ENCODE measurements at places on chromosomes 5 and 9.

GRCh38 chr9:70553707-70554673 lies 139.5 kb upstream of the KLF9 start:
- peak; percentile 33 for DNase-seq

GRCh38 chr9:93557366-93558137 lies 18.8 kb upstream of the PHF2 start:
- no peak for DNase-seq

DNA sequence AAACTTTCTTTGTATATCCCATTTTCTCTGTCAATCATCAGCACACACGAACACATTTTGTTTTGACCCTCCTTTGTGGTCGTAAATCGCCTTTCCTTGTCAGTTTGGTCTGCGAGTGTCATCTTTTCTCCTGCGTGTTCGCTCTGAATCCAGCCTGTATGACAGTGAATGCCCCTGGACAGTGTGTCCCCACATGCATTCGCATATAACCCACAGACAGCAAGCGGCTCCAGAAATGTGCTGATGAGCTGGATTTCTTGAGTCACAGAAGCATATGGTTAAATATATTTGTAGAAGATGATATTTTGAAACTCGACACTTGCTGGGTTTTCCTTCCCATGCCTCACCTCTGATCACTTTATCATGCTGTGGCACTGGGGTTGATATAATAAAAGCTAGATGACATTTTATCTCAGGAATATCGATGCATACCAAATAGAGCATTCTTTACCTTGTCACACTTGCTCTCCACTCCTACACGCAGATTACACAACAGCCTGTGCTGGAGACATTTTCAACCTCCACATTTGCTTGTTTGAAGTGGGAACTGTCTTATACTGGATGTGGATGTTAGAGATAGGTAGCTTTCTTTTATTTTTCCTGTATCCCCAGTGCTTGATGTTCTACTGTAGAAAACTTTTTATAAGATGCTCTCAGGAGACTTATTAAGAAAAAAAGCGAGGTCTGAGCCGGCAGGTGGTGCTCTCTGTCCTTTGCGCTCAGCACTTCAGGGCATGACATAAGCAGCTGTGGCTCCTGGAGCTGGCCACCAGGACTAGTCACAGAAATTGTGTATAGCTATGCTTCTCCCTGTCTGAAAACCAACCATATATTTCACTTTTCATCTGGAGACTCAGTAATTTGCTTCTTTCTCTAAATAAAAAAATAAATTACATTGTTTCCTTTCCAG lies 215.1 kb downstream of the SH3GL2 start:
- DNase-seq = no peak

- DNase-seq = no peak
Measured at GRCh38 chr5:136225796-136226195, 32.8 kb upstream of the SMIM32 start.

GRCh38 chr5:150640311-150641005 lies at the start of gene SYNPO:
Gene SYNPO (plus strand): TSS chr5:150640660. CDS start chr5:150648276, 7,616 bp downstream.
- DNase-seq = peak; percentile 34
